ENCODE measurements at places on chromosomes 3 and 15. TPM values are rescaled to one million over a fixed set of nuclear protein-coding genes. Genes with fewer than 3 reads are reported as not detected.

Gene SAMMSON
- not detected for total RNA-seq

Gene DUOXA2
- total RNA-seq: 1.5 TPM

Gene SPG11
- total RNA-seq: 98.2 TPM

Gene FETUB
- total RNA-seq: 3.7 TPM

Gene FOXB1
- not detected for total RNA-seq

Gene GUCA1C
- total RNA-seq: not detected

Gene LMOD3
- not detected for total RNA-seq

Gene ALDH1L1
- total RNA-seq: 19.2 TPM

Gene SLC7A14
- 1.2 TPM for total RNA-seq

Gene XYLB
- 3.4 TPM for total RNA-seq

Gene KNL1
- total RNA-seq: 3.4 TPM

Data from vagina (tissue), 2 donors.